Endothelial cell of coronary artery (primary cell): ENCODE measurements at places on chromosomes 12 and 14. TPM values are rescaled to one million over a fixed set of nuclear protein-coding genes. Genes with fewer than 3 reads are reported as not detected.

CFAP251 gene
- total RNA-seq: 1.1 and 2.7 TPM in 2 replicates

TMEM253 gene
- total RNA-seq: not detected in 2 replicates

RTN1 gene
- total RNA-seq: 0.28 and 1.3 TPM in 2 replicates

FGF23 gene
- not detected in 2 replicates for total RNA-seq

KRT74 gene
- not detected in 2 replicates for total RNA-seq

MYO1H gene
- total RNA-seq: not detected in 2 replicates

DDX55 gene
- 14.9 and 15.6 TPM in 2 replicates for total RNA-seq

TOMM20L gene
- total RNA-seq: not detected in 2 replicates

CLEC2A gene
- not detected in 2 replicates for total RNA-seq

PTPRB gene
- total RNA-seq: 105 and 187 TPM in 2 replicates

OSBPL8 gene
- 31.7 and 46.8 TPM in 2 replicates for total RNA-seq

PLBD1 gene
- 0.09 TPM in 2 replicates for total RNA-seq

DLK1 gene
- not detected in 2 replicates for total RNA-seq

TAS2R20 gene
- total RNA-seq: 1.9 and 4.1 TPM in 2 replicates

C12orf50 gene
- total RNA-seq: 0.09 TPM in 1 of 2 replicates, not detected in the other

TAS2R9 gene
- total RNA-seq: 0.09 TPM in 1 of 2 replicates, not detected in the other

GPD1 gene
- total RNA-seq: not detected in 2 replicates

LBHD2 gene
- total RNA-seq: not detected in 2 replicates

GPR132 gene
- 0.18 TPM in 1 of 2 replicates, not detected in the other for total RNA-seq

REP15 gene
- total RNA-seq: 1.5 and 1.7 TPM in 2 replicates

COX8C gene
- not detected in 2 replicates for total RNA-seq

VDR gene
- 0.27 and 0.47 TPM in 2 replicates for total RNA-seq

BATF gene
- 0.66 TPM in 1 of 2 replicates, not detected in the other for total RNA-seq

PAH gene
- total RNA-seq: not detected in 2 replicates

NKX2-8 gene
- not detected in 2 replicates for total RNA-seq

IAPP gene
- total RNA-seq: not detected in 2 replicates
